CD4-positive, alpha-beta T cell treated with Interferon gamma for 1 hour (primary cell): ENCODE measurements at places on chromosomes 7 and 10.
A peak's percentile ranks its signal among the peaks of the same experiment; 100 is the strongest.

DNA sequence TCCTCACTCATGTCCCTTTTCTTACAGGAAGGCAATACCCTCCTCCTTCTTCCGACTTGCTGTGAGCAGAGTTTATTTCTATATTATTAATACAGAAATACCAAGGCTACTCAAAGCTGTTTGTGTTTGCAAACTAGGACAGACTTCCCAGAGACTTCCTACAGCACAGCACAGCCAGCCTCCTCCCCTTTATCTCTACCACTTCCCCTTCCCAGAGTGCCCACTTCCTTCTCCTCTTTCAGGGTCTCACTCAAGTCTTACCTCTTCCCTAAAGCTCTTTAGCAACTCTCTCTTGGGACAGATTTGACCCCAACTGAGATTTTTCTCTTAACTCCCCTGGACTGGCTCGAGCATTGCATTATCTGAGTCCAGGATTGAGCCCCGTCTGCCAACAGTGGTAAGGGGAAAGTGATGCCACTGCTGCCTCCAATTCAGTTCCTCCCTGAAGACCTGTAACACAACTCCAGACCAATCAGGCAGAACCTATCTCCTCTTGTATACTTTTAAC lies 5.5 kb upstream of the LRGUK start:
- no peak for DNase-seq

GRCh38 chr10:22473459-22473858 lies 128.2 kb downstream of the SPAG6 start:
- DNase-seq = no peak

- no peak for DNase-seq
Observed at GRCh38 chr10:78071857-78072179, 38.2 kb downstream of the RPS24 start.

DNA sequence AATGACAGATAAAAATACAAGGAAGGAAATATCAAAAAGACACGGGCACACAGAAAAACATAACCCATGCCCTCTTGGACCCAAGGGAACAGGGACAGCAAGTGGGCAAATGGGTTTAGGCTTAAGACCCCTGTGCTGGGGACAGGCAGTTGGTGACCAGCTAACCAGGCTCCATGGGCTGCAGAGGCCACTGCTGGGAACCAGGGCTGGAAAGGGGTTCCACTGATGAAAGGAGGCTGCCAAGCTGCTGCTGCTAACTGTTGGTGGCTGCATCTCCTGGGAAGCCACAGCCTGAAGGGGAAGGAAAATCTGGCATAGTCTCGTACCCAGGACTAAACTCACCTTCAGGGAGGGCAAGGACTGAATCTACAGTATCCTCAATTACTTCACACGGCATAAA lies 579.2 kb upstream of the MGMT start:
- DNase-seq = no peak

DNA sequence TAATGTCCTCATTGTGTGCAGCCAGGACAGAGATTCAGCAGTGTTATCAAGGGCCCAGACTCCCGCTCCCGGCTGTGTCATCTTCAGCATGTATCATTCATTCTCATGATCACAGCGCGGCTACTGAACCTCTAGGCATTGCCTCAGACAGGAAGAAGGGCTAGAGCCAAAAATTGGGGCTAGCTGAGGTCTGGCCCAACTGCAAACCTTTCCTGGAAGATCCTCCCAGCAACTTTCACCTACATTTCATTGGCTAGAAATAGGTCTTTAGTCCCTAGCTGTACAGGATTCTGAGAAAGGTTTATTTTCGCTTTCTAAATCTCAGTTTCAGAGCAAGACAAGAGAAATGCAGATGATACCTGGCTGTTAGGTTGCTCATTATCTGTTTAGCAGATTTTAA lies 81.9 kb downstream of the CREM start:
- DNase-seq = no peak

DNA sequence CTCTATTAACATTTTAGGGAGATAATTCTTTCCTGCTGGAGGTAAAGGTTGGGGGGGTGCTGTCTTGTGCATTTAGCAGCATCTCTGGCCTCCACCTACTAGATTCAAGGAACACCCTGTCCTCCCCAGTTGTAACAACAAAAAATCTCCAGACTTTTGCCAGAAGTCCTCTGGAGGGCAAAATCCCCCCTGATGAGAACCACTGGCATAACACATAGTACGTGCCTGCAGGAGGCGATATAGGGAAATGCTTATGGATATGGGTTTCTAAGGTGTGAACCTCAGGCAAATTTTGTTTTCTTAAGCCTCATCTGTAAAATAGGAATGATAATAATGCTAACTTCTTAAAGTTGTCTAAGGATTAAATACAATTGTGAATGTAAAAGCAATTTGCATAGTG lies 2.9 kb upstream of the OSBPL3 start:
- DNase-seq = no peak

GRCh38 chr10:132704008-132704814 lies 81.7 kb downstream of the NKX6-2 start:
- no peak for DNase-seq

GRCh38 chr7:121831351-121831750 lies 41.6 kb upstream of the PTPRZ1 start:
- no peak for DNase-seq

- DNase-seq = no peak
Observed at GRCh38 chr10:60810437-60811182, 32.3 kb downstream of the CDK1 start.

GRCh38 chr7:91912494-91912893 lies 28.2 kb upstream of the AKAP9 start:
- DNase-seq = no peak

DNA sequence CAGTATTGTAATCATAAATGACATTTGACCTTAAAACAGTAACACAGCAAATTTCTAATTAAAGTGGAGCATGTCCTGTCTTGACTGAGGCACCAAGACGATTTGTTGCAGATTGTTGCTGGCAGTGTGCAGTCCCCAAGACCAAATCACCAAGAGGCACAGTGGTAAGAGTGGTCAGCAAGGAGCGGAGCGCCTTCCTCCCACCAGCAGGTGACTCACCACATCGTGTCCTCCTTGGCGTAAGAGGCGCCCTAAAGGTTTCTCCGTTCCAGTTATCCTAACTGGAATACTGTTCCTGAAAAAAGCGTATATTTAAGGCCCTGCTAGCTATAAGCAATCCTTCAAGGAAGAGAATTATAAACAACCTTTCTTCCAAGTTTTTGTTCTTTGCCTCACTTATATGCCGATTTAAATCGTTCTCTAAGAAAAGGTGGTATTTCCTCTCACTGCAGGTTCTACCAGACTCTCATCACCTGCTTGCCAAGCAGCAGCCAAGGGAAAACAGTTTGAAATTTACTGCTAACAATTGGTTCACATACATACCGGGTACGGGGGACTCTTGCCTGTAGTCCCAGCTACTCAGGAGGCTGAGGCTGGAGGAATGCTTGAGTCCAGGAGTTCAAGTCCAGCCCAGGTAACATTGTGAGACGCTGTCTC lies 10.7 kb upstream of the REPIN1 start:
- no peak for DNase-seq

GRCh38 chr7:121288894-121289293 lies 39.9 kb upstream of the WNT16 start:
- DNase-seq = no peak

- DNase-seq = no peak
Observed at GRCh38 chr10:27457261-27457945, 46.7 kb upstream of the RAB18 start.

GRCh38 chr10:19932806-19933371 lies 116.7 kb downstream of the PLXDC2 start:
- no peak for DNase-seq

DNA sequence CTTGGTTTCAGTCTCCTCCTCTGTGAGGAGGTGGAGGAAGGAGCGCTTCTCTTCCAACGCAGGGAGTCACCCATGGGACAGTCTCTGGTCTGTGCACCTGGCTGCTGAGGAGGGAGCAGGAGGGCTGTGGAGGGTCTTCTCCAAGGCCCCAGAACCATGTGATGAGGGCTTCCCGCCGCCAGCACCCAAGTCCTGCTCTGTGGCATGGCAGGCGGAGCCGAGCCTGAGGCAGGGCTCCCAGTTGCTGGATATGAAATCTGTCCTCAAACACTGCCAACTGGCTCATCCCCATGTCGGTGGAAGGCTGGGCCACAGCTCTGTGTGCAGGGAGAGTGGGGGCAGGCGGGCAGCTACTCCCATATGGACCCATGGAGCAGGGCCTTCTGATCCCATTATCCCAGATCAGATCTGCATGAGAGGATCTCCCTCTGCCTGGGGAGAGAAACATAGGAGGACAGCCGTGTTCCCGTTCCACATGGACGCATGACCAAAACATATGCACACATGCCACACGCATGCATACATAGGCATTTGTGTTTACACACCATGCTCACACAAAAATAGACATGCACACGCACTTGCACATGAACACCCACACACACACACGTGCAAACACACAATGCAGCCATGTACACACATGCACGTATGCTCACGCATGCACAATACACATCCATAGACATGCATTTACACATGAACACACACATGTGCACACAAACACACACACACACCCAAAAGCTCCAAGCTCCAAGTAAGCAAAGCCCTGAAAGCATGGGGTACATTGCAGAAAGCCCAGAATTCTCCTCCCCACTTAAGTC lies 38.8 kb upstream of the EN2 start:
- no peak for DNase-seq

DNA sequence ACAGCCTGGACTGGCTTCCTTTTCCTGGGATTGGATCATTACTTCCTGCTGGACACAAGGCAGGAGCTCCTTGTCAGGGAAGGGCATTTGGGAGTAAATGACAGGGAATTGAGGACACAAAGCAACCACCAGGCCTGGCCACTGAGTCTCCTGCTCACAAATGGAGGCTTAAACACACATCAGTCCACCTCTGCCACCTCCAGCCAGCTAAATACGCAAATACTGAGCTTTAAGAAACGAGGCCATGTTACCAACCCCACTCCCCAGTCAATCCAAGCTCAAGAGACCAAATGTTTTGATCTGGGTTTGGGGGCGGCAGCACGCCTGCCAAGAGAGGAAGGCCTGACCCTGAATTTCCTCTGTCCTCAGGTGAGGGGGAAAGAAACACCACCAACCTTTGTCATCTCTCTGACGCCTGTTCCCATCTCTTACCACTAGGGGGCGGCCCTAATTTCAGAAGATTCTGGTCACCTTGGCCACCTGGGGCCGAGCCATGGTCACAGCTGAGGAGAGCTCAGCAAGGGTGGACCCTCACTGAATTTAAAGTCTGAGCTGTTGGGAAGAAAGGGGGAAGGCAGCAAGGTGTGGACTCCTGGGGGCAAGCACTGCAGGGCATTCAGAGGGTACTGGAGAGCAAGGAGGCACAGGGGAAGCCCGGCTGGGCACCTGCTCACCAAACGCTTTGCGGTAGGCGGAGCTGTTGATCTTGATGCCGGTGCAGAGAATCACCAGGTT lies 16.5 kb downstream of the AIFM2 start:
- peak; percentile 34 for DNase-seq

GRCh38 chr7:129923709-129924108 lies 29.1 kb downstream of the UBE2H start:
- DNase-seq = no peak

GRCh38 chr7:116242178-116242577 lies 31.8 kb downstream of the TES start:
- no peak for DNase-seq

DNA sequence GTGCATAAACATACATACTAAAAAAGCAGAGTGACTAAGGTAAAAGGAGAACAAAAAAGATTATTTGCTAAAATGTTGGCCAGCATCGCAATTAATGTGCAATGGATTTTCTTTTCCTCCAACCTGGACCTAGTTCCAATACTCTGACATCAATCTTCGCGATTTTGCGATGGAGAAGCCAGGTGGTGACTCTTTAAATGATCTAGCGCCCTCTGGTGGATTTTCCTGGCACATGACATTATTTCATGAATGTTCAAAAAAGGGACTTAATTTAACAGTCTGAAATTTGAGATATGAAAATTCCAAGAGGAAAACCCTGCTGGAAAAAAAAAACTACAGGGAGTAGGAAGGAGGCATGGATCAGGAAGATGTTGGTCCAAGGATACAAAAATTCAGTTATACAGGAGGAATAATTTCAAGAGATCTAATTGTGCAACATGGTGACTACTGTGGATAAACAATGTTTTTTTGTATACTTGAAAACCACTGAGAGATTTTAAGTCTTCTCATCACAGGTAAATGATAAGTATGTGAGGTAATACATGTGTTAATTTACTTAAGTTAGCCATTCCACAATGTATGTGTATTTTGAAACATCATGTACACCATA lies 4.3 kb upstream of the KCNMA1 start:
- peak; percentile 11 for DNase-seq

- DNase-seq = no peak
Observed at GRCh38 chr7:59079-60016, 133.0 kb upstream of the FAM20C start.

DNA sequence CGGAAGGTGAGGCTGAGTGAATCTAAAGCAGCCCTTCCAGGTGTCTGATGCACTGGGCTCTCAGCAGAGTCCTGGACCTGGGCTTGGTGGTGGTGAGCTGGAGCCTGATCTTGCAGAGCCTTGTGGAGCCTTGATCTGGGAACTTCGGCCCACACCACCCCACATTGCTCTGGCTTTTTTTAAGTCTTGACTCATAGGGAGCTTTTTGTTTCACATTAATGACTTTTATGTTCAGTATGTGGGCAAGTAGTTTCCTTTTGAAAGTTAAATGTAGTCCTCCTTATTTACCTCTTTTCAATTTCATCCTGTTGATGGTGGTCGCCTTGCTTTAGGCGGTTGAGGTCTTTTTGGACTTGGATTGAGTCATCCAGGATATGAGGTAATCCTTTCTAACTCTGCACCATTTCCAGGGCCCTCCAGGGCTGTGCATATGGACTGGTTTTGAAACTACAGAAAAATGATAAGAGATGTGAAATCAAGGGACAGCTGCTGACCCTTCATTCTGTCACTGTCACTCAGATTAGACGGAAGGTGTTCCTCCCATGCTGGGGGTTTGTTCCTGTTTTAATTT lies 2.9 kb upstream of the NRAP start:
- DNase-seq = no peak

DNA sequence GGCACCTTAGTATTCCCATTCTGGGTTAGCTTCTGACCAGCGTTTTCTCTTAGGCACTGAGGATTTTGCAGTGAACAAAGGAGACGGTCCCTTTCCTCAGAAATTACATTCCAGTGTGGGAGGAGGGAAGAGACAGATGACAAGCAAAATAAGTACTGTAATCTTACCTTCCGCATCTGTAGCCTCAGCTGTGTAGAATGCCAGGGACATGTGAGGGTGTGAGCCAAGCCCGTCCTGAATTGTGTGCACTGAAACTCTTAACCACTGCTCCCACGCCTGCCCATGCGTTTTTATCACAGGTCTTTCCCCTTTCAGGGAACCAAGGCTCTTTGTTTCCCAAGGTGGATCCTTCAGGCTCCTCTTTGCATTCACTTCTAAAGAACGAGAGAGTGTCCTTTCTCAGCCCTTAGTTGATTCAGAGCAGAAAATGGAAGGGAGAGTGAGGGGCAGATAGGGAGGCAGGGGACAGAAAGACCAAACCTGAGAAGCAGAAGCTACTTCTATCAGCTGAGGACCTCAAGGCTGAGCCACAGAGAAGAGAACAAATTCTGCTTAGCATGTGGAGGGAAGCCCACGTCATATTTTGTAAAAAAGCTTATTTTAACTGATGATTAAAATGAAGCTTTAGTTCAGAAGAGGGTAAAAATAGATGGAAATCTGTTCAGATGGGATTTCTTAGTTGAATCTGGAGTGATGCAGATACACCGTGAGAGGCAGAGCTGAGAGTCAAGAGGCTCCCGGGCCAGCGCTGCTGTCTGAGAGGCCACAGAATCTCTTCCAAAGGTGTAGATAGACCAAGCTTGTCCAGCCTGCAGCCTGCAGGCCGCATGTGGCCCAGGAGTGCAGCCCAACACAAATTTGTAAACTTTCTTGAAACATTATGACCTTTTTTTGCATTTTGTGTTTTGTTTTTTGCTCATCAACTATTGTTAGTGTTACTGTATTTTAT lies 122.5 kb downstream of the CCNY start:
- no peak for DNase-seq

GRCh38 chr7:100612730-100613390 lies 520 bp downstream of the MOSPD3 start:
- no peak for DNase-seq
